MCF 10A (cell line): ENCODE measurements at places on chromosomes 2 and 18. TPM values are rescaled to one million over a fixed set of nuclear protein-coding genes. Genes with fewer than 3 reads are reported as not detected.

The TEKT4 gene
- total RNA-seq = not detected in 2 replicates

The SLC20A1 gene
- 242 and 295 TPM in 2 replicates for total RNA-seq

The TGFA gene
- 17.9 and 22.5 TPM in 2 replicates for total RNA-seq

The TUBA3E gene
- not detected in 2 replicates for total RNA-seq

The ELOA2 gene
- total RNA-seq = not detected in 2 replicates

The SFT2D3 gene
- total RNA-seq = 3.6 and 4.1 TPM in 2 replicates

The ANKRD30BL gene
- not detected in 2 replicates for total RNA-seq

The TTR gene
- not detected in 2 replicates for total RNA-seq

The SERPINB10 gene
- total RNA-seq = not detected in 2 replicates

The LIMS4 gene
- 1.5 and 1.7 TPM in 2 replicates for total RNA-seq

The STPG4 gene
- 0.83 TPM in 1 of 2 replicates, not detected in the other for total RNA-seq

The MBP gene
- 31.6 and 31.7 TPM in 2 replicates for total RNA-seq
